ENCODE measurements at places on chromosomes 11 and 22.

GRCh38 chr11:117187428-117187798 is 8.9 kb downstream of the SIDT2 start:
- DNase-seq = no peak

GRCh38 chr22:39466228-39467006 is 9.6 kb downstream of the MGAT3 start:
- no peak for DNase-seq

DNA sequence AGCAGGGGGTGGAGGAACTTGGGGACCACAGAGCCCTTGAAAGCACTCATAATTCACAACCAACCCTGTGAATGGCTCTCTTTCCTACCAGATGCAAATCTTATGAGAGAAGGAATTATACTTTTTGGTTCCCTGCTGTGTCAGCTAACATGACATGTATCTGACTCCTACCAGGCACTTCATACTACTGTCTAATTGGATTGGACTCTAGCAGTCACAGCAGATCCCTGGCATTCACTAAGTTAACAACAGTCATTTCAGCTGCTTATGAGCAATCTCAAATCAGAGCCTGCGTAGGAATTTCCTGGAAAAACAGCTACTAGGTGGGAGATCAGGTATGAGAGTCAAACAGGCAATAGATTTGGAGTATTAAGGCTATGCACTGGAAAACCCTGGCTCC is 11.1 kb upstream of the ENDOD1 start:
- no peak for DNase-seq

- DNase-seq = no peak
Measured at GRCh38 chr22:48580481-48580970, 1247.1 kb downstream of the BRD1 start.

- no peak for DNase-seq
Measured at GRCh38 chr11:110219006-110219785, 77.2 kb downstream of the RDX start.

DNA sequence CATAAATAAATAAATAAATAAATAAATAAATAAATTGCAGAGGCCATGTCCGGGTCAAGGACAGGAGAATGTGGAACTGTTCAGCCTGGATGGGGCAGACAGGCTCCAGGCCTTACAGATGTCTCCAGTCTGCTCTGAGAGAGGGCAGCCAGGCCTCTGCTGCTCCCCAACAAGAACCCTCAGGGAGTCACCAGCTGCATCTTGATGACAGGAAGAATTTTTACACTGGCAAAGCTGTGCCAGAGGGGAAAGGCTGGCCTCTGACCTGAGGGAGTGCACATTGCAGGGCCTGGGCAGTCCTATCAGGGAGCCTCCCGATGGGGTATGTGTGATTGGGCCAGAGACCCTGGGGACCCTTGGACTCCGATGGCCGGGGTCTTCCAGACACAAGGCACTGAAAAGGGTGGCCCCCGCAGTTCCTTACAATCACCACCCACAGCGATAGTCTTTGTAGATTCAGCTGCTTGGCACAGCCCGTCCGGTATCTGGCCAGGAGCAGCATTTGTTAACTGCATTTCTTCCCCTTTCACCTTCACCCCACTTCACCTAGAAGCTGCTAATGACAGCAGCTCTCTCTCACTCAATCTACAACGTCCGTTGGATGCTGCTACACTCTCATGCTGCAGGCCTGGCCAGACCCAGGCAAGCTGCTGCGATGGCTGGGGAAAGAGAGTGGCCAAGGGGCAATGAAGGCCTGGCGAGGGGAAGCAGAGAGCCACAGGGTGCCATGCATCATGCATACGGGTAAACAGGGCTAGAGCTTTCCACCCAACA is 8.1 kb downstream of the MOGAT2 start:
- DNase-seq = no peak

DNA sequence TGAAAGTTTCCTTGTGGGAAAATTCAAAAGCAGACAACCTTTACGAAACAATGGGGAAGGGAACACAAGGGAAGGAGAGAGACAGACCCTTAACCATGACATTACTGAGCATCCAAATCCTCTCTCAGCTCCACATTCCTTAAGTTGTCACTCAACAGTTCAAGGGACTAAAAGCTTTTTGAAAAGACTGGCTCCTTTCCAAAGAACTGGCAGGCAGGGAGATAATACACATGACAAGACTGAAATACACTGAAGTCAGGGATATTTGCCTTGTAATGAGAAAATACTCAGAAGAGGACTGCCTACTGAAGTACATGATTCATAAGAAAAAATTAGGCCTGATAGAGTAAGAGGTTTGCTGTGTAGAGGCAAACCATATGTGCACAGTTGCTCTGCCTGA is 69.1 kb downstream of the SMCO4 start:
- no peak for DNase-seq

DNA sequence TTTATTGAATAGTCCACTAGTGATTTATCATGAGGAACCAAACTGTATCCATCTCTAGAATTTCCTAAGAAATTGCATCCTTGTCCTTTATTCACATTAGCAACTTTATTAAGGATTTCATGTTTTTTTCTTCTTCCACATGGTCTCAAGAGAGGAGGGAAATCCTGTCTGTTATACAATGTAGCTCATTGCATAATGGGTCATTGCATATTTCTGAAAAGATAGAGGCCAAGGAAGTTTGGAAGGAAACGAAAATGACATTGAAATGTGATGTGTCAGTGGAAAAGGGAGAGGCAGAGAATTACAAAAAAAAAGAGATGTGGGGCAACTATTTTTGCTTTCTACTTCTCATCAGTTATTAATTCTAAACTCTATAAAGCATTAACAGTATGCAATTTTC is 353.1 kb downstream of the METTL15 start:
- DNase-seq = no peak

- DNase-seq = no peak
Measured at GRCh38 chr11:112793416-112793815, 167.8 kb upstream of the NCAM1 start.

- no peak for DNase-seq
Measured at GRCh38 chr22:47995264-47995627, 1232.8 kb downstream of the TBC1D22A start.

DNA sequence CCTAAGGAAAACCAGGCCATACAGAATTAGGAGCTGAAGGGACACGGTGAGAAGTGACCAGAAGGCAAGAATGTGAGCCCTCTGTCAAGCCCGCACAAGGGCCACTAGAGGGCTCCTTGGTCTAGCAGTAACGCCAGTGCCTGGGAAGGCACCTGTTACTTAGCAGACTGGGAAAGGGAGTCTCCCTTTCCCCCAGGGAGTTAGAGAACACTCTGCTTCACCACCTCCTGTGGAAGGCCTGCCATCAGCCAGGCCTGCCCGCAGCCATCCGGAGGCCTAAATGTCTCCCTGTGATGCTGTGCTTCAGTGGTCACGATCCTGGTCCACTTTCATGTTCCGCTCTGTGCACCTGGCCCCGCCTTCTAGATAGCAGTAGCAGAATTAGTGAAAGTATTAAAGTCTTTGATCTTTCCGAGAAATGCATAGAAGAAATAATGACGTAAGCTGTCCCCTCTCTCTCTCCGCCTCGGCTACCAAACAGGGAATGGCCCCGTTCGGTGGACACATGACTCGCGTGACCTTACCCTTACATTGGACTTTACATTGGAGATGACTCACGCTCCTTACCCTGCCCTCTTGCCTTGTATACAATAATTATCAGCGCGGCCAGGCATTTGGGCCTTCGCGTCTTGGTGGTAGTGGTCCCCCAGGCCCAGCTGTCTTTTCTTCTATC is 10.7 kb upstream of the GSTP1 start:
- DNase-seq = peak; percentile 75

DNA sequence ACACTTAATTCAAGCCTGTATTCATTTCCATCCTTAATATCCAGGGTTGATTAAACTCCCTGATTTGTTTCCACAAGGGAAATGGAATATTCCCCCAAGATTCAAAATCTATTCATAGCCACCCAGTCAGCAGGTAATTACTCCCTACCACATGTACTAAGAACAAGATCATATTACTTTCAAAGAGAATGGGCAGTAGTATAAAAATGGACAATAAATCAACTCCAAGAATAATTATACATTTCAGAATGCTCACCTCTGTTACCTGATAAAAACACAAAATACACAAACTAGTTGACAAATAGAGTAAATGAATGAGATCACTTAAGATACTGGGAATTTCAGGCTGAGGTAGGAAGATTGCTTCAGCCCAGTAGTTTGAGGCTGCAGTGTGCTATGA is 8.5 kb upstream of the FEZ1 start:
- DNase-seq = no peak

- no peak for DNase-seq
Measured at GRCh38 chr11:12019337-12019736, 10.9 kb upstream of the DKK3 start.

DNA sequence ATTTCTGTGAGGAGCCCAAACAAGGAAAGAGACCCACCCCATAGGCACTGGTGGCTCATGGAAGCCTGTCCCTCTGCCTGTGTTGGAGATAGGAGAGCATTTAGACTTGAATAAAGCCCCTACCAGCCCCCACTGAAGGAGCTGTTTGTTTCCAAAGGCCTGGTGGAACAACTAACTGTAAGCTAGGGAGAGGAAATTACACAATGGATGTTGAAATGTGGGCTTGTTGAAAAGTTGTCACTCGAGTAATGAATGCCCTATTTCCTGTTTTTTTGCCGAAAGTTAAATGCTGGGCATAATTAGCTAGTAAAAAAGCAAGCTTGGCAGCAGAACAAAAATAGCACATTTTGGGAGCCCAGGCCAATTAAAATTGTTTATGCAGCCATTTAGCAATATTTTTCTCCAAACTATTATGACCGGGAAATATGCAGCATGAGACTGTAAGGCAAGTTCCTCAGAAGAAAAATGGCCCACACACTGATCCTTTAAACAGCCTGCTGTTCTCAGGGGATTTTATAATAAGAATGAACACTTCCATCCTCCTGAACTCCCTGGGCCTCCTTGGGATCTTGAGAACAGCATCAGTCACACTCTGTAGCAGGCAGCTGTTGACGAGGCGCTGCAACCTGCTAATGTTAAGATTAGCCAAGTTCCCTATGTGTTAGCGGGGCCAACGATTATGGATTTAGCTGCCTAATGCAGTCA is 38.6 kb upstream of the LMO2 start:
- DNase-seq = no peak

GRCh38 chr11:2745511-2745910 is 45.7 kb upstream of the KCNQ1OT1 start:
- DNase-seq = no peak

- no peak for DNase-seq
Measured at GRCh38 chr22:21074102-21074715, 28.5 kb downstream of the LRRC74B start.

GRCh38 chr11:30573951-30574350 is 12.2 kb downstream of the MPPED2 start:
- no peak for DNase-seq

GRCh38 chr11:76634886-76635285 is 35.7 kb downstream of the LRRC32 start:
- DNase-seq = no peak

- DNase-seq = no peak
Measured at GRCh38 chr11:41613326-41613725, 153.9 kb upstream of the LRRC4C start.

DNA sequence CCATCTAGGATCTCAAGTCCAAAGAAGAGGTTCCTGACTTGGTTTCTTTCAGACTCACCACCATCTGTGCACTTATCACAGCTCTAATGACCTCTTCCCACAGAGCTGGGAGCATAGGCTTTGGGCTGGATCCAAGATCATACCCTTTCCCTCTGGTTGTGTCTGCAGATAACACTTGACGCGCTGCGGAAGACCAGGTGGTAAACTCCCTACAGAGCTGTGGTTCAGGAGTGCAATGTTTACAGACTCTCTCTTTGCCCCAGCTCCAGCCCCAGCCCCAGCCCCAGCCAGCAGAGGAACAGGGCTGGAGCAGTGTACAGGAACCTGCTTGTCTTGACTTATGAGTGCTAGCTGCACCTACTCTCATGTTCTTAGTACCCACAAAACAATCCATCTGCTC is 274.4 kb upstream of the SYN3 start:
- DNase-seq = peak; percentile 57

- no peak for DNase-seq
Measured at GRCh38 chr11:39149214-39149613, 2310.2 kb downstream of the LRRC4C start.

GRCh38 chr11:115347106-115347505 is 157.1 kb downstream of the CADM1 start:
- no peak for DNase-seq

DNA sequence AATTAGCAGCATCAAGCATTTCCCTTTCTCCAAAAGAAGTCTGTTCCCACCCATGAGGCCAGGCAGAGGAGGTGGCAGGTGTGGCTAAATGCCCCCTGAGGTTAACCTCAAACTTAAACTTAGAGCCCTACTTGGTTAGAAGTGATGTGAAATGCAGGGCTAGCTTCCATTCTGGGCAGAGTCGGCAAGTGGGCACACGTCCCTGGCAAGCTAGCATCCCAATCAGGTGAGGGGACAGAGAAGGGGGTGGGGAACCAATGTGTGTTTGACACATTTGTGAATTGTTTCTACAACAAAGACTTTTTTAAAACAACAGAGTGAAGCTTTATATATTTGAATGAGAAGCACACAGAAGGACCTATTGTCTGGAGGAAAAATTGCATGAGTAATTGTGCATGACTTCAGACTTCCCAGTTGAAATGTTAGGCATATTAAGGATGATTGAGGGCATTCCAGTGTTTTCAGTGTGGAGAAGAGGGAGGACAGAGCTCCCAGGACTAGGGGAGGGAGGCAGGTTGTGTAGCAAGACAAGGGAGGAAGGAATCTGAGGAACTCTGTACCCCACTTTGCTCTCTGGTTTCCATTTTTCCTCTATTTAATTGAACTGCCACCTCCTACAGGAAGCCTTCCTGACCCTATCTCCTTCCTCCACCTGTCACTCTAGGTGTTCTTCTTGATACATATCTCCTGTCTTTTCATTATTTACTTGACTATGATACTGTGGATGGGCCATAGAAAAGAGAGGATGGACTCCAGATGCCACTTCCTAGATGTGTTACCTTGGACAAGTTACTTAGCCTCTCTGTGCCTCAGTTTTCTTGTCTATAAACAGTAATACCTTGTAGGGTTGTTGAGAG is 83.3 kb upstream of the PICALM start:
- no peak for DNase-seq

DNA sequence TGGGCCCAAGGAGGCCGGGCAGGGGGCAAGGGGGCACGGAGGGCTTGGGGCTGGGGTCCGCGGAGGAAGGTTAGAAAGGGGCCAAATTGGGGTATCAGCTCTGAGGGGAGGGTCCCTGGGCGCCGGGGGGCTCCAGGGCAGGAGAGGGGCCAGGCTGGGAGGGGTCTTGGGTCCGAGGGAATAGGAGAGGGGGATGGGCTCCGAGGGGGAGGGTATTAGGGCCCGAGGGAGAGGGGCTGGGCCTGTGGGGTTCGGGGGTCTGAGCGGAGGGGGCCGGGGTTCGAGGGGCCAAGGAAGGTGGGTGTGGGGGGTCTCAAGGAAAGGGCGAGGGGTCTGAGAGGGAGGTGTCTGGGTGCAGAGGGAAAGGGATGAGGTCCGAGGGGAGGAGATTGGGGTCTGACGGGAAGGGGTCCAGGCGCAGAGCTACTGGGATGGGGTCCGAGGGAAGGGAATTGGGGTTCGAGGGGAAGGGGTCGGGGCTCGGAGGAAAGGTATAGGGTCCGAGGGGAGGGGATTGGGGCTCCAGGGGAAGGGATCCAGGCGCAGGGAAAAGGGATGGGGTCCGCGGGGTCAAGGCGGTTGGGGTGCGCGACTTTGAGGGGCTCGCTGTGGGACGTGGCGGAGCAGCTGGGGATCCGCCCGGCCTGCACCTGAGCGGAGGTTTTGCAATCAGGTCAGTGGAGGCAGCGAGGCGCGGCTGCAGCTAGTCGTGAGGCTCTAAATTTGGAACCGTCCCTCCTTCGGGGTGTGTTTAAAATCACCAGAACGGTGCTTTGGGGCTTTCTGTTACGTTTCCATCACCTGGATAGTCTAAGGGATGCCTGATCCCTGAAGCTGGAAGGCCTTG is 728 bp downstream of the CTTN start:
- DNase-seq = no peak
